ENCODE measurements at places on chromosomes 2 and 18.

DNA sequence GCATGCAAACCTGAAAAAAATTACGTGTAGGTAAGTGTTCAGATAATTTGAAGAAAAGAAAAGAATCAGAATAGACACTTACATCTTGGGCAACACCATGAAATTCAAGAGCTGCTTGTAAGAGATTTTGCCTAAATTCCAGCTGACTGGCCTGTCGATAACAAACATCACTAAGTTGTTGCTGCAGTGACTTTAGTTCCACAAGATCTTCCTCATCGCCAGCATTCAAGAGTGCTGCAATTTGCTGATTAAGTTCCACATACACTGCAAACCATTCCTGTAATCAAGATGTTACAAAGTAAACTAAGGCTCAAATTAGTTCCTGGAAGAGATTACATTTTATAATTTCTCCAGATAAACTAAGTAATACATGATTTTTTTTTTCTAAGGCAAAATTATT lies 74.3 kb upstream of the CCDC141 start:
- DNase-seq: no peak

DNA sequence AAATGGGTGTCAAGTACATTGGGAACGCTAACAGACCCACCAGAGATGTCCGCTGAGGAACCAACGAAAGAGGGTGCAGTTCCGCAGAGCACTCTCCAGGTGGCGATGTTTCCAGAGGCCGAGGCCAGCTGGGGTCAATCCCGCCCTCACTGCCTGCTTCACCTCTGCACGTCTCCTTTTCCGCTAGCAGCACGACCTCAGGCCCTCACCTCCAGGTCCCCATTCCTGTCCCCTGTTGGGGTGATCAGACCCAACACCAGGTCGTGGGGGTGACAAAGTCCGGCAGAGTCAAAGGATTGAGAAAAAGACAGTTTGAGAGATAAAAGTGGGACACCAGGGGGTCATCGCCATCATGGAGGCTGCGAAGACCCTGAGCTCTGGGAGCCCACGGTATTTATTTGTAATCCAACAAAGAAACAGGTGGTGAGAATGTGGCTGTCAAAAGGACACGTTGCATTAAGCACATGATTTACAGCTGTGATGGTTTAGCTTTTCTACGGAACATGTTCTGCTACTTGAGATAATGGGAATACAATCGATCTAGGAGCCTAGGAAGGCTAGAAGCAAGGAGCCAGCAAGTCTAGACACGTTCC lies 27.3 kb downstream of the ZAP70 start:
- no peak for DNase-seq

- DNase-seq: no peak
Observed at GRCh38 chr2:119826370-119826961, 66.7 kb downstream of the PTPN4 start.

DNA sequence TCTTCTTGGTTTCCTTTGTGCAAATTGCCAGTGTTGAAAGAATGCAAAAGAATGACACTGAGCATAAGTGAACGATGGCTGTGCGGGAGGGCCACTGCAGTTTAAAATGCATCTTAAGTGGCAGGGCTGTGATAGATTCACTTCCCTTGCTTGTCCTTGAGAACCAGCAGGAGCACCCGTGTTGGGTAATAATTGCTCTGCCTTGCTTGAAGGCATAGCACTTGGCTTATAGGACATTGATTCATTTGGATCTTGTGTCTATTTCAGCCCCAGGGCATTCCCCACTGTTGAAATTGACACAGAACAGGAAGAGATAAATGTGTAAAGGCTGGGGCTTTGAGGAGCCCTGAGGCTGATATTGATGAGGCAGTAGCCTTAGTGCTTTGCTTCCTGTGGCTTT lies 1003.7 kb upstream of the GYPC start:
- DNase-seq: no peak

DNA sequence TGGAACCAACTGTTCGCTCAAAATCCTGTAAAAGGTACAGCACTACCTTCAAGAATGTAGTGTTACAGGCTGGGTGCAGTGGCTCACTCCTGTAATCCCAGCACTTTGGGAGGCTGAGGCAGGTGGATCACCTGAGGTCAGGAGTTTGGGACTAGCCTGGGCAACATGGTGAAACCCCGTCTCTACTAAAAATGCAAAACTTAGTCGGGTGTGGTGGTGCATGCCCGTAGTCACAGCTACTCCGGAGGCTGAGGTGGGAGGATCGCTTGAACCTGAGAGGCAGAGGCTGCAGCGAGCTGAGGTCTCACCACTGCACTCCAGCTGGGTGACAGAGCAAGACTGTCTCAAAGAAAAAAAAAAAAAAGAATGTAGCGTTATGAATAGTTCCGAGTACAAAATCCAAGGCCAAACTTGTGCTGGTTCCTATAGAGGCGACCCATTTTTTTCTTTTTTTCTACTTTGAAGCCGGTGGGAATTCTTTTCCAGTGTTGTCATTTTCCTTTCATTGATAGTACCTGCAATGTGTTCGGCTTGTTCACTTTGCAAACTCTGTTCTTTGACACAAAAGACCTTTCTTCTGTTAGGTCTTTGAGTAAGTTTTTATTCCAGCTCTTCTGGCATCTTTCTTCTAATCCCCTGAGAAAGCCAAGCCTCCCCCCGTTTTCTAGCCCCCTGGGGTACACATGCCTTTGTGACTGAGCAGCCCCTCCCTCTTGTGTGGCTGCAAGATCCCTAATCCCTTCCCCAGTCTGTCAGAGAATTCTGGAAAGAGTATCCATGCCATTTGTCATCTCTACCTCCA lies 25.1 kb downstream of the INPP5D start:
- DNase-seq: no peak

DNA sequence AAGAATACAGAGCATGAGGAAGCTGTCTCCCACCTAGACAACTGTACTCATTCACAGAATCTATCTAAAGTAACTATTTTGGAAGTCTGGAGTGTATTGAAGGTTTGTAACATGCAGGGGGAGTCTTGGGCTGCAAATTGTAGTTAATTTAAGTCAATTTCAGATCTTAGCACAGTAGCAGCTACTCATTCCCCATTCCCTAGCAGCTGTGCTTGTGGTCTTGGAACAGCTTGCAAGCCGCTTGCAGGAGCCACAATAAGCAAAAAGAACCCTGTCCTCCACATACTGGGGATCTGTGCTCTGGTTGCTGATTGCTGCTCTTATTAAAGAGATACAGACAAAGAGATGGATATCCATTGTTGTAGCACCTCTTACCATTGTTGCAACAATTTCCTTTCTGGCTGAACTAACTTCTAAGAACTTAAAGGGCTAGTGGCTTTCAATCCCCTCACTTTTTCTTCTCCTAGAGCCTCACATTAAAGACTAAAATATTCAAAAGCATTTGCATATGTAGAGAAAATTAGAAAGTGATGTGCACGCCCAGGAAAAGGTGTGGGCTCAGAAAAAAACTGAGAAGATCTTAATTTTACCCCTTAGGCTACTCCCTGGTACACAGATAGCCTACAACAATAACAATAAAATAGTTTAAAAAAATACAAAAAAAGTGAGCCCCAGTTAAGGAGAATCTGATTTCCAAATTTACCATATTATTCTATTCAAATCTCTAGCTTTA lies 1775.1 kb upstream of the PIK3C3 start:
- DNase-seq: no peak

GRCh38 chr2:118635891-118636290 lies 211.6 kb downstream of the EN1 start:
- no peak for DNase-seq

GRCh38 chr2:133841900-133842299 lies 273.6 kb upstream of the NCKAP5 start:
- no peak for DNase-seq

DNA sequence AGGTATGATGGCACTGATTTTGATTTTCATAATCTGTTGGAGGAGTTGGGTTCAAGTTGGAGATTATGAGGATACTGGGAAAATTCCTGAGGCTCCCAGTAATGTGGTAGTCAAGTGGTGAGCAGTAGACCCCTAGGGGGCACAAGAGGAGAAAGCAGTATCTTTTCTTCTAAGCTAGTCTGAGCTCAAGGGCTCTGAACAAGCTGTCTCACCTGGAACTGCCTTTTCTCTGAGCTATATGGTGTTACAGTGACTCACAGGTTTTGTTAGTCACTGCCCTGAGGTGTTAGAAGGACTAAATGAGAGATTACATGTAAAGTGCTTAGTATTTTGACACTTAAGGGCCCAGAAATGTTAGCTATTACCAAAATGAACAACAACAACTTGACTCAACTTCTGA lies 42.2 kb downstream of the CD302 start:
- DNase-seq: no peak

DNA sequence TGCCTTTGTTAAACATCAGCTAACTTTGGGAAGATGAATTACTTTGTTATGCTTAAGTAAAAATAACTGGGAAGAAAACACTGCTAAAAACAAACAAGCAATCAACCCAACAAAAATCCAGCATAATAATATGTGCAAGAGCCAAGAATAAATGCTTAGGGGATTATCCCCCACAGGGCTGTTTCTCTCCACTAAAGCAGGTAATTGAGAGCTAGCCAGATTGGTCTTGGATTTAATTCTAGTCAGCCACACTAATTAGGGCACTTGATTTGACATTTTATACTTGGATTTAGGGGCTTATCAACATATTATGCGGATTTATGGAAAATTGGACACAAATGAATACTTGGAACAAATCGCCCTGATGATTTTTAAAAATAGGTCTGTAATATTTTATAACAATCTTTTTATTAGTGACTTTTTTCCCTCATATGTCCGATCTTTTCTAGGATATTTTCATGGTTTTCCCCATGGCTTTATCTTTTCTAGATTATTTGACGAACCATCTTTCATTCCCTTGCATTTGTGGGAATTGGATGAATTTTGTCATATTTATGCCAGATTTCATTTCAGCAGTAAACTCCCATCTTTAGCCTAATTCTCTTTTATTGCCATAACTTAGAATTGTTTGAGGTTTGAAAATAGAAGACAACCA lies 199.1 kb upstream of the NXPH2 start:
- DNase-seq: no peak

GRCh38 chr2:48315896-48316194 lies 214.1 kb upstream of the STON1 start:
- DNase-seq: no peak

DNA sequence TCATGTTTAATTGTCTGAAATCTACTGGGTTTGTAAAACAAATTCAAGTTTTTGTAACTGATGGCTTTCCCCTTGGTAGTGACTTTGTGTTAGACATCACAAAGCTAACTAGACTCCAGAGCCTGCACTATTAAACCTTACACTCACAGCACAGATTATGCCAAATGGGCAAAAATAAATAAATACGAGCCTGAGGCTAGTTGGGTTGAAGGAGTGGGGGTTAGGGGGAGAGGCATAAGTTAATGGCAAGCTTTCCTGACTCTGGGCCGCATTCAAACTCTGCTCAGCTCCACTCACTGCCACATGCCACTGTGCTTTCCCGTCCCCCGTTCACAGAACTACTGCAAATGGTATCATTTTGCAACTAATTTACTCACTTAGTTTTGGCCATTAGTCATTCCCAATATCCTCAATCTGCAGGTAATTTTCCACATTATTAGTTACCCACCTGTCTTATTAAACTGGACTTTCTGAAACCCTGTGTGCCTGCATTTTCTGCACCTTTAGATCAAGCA lies 1079.9 kb upstream of the PIK3C3 start:
- no peak for DNase-seq

Measured in esophagus muscularis mucosa (tissue), 4 donors.